Urinary bladder (tissue), 4 donors: ENCODE measurements at places on chromosomes 1 and 21. TPM values are rescaled to one million over a fixed set of nuclear protein-coding genes. Genes with fewer than 3 reads are reported as not detected.

- DNase-seq, result no peak
These were observed 75.9 kb upstream of the SAMD13 start for GRCh38 chr1:84225646-84226045.

The RAB25 gene
- 11.9 TPM for total RNA-seq

- peak; percentile 83 for DNase-seq
These were observed at the start of gene RGL1 for GRCh38 chr1:183804916-183805841. Gene RGL1, plus strand, starts transcription at chr1:183805120. Its CDS starts 178 bp downstream, at chr1:183805298.

DNA sequence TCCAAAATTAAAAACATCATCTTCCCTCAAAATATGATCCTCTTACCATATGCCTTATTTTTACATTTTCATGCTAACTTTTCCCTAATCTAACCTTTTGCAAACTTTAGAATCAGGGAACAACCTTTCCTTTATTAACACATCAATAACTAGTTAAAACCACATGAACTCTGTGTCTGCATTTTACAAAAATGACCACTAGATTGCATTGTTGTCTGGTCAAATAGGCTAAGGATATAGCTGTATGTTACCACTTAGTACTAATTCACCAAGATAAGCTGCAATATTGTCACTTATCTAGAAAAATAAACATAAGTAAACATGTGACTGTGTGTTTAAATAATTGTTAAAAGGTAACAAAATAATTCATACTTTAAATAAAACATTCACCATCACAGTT lies 82.3 kb downstream of the DENND1B start:
- DNase-seq, result no peak

GRCh38 chr1:209924390-209924789 lies 13.6 kb upstream of the SYT14 start:
- DNase-seq, result no peak

GRCh38 chr1:96596226-96596922 lies 125.2 kb upstream of the PTBP2 start:
- DNase-seq, result no peak

DNA sequence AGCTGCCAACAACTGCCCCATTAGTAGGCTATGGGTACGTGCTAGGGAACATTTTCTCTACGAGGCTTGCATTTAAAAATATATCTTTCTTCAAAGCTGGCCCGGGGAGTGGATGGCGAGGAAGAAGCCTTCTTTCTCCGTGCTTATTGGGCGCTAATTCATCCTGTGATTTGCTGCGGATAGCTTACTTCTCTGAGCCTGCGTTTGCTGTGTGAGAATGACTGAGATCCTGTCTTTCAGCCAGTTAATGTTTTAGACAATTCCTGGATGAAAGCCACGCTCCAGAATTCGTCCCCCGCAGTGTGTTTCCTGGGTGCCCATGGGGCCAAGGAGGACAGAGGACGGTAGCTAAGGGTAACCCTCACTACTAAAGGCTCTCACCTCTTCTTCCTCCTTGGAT lies 57.8 kb upstream of the TARBP1 start:
- DNase-seq, result no peak

The EPHA2 gene
- 11.3 TPM for total RNA-seq

GRCh38 chr1:220828950-220829586 lies 42.4 kb downstream of the MTARC1 start:
- no peak for DNase-seq

The CENPF gene
- 46.2 TPM for total RNA-seq

GRCh38 chr1:19484798-19485361 lies 459 bp downstream of the CAPZB start:
- DNase-seq, result no peak

The ARHGEF10L gene
- total RNA-seq, result 26.5 TPM

DNA sequence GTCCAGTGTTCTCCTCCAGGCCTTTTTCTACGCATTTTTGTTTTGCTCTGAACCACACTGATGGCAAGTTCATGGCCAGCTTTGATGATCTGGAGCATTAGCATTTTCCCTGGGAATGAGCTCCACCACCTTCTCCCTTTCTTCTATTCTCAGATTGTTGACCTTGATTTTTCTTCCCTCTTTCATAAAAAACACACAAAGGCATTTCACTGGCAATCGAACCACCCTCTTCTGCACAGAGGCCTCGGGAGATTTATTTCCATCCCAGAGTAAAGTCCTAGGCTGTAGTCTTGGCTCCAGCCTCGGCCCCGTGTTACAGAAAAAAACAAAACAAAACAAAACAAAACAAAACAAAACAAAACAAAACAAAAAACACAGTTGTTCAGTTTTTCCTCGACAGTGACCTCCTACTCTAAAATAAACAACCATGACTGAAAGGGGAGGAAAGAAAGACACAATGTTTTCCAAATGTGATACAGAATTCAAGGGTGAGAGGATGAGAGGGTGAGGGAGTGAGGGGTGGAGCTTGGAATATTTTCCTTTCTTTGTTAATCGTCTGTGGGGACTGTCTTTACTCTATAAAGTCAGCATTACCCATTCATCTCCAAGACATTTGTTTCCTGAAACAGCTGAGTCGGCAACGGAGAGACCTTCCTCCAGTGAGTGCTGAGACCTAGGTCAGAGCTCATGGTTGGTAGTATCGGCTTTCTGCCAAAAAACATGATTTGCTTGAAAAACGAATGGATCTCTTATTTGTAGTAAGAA lies 29.8 kb upstream of the RNF186 start:
- DNase-seq, result no peak

- no peak for DNase-seq
These were observed 1.6 kb downstream of the THBS3 start for GRCh38 chr1:155205969-155206593.

The AVPR1B gene
- total RNA-seq, result not detected

DNA sequence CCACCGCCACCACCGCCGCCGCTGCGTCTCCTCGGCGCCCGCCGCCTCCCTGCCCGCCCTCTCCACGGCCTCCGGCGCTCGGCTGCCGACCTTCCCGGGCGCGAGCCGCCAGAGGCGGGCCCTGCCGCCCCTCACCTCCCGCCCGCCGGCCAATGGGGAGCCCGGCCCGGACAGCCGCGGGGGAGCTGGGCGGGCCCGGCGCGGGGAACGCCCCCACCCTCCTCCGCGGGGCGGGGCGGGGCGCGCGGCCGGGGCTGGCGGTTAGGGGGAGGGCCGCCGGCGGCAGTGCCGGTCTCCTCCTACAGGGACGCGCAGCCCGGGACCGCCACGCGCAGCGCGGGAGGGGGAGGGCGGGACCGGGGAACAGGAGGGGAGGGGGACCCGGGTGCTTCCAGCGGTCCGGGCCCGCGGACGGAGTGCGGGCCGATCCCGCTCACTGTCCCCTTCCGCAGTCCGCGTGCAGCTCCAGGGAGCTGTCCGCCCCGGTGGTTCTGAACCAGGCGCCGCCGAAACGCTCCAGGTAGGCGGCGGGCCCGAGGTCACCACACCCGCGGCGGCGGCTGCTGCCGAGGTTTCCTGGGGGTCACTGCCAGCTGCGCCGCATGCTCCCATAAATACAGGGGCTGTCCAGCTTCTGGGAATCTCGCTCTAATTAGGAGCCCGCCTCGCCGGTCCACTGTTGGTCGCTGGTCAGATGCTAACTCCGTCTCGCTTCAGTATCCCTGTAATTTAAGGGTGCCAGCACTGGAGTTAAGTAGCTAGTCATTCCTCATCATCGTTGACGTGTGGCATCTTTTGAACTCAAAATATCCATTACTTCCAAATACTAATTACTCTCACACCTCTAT lies at the start of gene PGBD5:
Gene PGBD5, minus strand, starts transcription at position 87 of the 848 bp plus-strand sequence. CDS start 404 bp downstream, outside the sequence.
- peak; percentile 15 for DNase-seq

The SH2D2A gene
- total RNA-seq, result not detected

GRCh38 chr1:50605186-50605875 lies 182.1 kb upstream of the DMRTA2 start:
- no peak for DNase-seq

The NBPF4 gene
- total RNA-seq, result not detected

DNA sequence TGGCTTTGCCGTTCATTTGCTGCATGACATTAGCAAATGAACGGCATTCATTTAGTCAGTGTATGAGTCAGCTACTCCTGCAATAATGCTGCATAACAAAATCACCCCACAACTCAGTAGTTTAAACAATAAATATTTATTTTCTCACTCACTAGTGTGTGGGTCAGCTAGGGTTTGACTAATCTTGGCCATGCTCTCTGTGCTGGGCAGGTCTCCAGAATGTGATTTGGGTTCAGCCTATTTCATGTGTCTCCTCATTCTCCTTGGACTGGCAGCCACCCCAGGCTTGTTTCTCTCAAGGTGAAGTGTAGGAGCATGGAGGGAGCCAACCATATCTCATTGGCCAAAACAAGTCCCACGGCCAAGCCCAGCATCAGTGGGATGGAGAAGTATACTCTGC lies 104.3 kb downstream of the LACTBL1 start:
- DNase-seq, result no peak

The CD53 gene
- 21.5 TPM for total RNA-seq

DNA sequence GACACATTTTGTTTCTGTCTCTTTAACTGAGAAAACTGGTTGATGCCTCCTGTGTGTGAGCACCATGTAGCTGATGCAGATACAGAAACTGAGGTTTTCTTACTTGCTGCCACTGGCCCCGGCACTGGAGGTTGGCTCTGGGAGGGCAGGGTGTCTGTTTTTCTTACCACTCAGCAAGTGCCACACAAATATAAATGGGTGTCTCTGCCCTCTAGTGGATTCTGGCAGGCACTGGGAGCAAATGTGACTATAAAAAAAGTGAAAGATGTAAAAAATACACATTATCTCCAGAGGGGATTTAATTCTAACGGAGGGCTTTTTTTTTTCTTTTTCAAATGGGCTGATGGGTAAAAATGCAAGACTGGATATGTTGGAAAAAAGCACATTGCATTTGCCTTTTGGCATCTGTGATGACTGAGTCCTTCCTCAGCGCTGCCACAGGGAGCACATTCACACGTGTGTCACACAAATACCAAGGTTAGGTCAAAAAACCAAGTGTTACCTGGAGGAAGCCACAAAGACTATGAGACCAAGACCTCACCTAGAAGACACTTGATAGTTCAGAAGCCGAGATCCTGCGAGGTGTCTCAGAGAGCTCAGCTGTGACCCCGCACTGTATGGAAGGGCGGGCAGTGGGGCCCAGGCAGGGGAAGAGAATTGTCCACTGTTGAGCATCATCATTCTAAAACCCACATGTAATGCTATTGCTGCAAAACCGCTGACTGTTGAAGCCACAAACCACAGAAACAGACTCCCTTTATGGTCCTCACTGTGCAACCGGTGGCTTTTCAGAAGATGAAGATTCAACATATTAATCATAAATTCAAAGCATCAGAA lies 18.9 kb downstream of the PGBD2 start:
- DNase-seq, result no peak

The NR5A2 gene
- 9.0 TPM for total RNA-seq

GRCh38 chr1:156752843-156753482 lies 1.5 kb upstream of the HDGF start:
- no peak for DNase-seq

GRCh38 chr1:243481101-243481500 lies 225.3 kb downstream of the SDCCAG8 start:
- DNase-seq, result no peak

The PRR9 gene
- not detected for total RNA-seq
